ENCODE measurements at places on chromosomes 16 and 17.

DNA sequence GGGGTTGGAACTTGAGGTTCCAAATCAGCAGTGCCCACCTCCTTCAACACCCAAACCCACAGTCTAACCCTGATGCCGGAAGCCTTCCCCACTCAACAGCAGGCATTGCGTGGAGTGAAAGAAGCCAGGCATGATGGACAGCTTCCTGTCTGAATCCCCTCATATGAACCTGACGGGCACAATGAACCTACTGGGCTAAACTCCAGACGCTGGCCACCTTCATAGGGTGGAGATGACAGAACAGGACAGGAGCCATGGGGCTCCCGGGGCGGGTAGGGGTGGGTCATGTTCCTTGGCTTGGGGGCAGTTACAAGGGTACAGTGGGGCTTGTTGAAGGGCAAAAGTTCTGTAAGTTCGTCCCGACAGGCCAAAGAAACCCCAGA, 460 bp upstream of the HSBP1 start:
- no peak for DNase-seq

DNA sequence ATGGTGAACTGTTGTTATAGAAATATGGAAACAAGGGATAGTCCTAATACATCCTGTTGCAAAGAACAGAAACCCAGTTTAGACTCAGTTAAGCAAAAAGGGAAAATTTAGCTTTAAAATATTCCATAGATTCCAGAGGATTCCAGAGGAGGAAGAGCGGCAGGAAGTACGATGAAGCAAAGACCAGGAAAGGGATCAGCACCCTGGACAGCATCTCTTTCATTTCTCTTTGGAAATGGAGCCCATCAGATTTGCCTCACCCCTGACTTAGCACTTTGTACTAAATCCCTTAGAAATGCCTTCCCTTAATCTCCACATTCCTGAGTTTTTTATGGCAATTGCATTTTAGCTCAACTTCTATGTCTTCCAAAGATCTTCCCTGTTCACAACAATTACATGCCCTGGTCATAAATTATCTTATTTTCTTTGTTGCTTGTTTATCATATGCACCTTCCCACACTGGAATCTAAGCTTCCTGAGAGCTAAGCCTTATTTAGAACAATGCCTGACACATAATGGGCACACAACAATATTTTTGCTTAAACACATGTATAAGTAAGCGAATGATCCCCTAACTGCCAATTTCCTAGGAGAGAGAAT, 150.0 kb upstream of the RBFOX1 start:
- DNase-seq = no peak

DNA sequence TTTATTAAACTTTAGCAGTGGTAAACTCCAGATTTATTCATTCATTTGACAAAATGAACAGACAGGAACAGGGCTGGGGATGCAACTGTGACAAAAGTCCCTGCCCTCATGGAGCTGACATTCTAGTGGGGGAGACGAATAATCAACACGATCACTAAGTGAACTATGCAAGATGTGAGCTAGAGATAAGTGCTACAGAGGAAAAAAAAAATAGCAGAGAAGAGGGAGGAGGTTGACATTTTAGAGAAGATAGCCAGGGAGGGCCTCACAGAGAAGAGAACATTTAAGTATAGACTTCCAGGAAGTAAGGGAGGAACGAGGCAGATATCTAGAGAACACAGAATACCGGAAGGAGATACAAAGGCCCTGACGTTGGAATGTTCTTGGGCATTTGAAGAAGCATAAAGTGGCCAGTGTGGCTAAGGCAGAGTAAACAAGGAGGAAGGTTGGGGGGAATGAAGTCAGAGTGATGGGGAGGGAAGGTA, 17.9 kb upstream of the AP1G1 start:
- DNase-seq = no peak

- DNase-seq = no peak
These were observed 486 bp downstream of the PIGS start for GRCh38 chr17:28570716-28571360.

- DNase-seq = no peak
These were observed 236.6 kb upstream of the GSE1 start for GRCh38 chr16:85376292-85377095.

DNA sequence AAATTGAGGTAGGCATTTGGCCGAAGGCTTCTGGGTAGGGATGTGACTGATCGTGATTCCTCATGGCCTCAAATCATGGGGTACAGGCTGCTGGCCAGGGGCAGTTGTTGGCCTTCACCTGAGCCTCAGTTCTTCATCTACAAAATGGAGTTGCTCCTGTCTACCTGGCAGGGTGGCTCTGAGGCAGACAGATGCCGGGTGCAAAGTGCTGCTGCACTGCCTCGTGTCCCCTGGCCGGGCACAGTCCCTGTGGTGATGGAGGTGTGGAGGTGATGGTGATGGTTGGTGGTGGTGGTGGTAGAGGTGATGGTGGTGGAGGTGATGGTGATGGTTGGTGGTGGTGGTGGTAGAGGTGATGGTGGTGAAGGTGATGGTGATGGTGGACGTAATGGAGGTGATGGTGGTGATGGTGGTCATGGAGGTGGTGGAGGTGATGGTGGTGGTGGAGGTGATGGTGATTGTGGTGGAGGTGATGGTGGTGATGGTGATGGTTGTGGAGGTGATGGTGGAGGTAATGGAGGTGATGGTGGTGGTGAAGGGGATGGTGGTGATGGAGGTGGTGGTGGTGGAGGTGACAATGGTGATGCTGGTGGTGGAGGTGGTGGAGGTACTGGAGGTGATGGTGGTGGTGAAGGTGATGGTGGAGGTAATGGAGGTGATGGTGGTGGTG, 52.6 kb downstream of the RNF213 start:
- no peak for DNase-seq

GRCh38 chr16:22126037-22126558, 33.8 kb downstream of the VWA3A start:
- DNase-seq = no peak

GRCh38 chr16:77612596-77612995, 109.7 kb upstream of the NUDT7 start:
- DNase-seq = no peak

GRCh38 chr16:1984347-1985225, 593 bp downstream of the GFER start:
- no peak for DNase-seq

DNA sequence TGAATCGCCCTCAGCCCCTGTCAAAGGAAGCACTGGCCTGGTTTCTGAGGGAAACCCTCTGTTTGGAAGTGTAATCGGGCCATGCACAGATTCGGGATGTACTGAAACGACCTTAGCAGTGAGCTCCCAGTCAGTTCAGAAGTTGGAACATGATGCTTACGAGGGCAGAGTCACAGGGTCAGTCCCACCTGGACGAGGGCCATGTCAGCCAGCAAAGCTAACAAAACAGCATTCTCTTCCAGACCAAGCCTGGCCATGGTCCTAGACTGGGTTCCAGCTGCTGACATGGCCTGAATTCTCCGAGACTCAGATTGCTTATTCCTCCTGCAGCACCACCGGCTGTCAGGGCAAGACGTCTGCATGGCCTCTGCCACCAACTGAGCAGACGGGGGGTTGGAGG, 192.2 kb upstream of the WSCD1 start:
- no peak for DNase-seq

GRCh38 chr17:54435966-54436365, 464.7 kb upstream of the TOM1L1 start:
- DNase-seq = no peak

GRCh38 chr16:5580296-5580695, 482.7 kb upstream of the EEF2KMT start:
- no peak for DNase-seq

GRCh38 chr16:81545470-81546250, 101.1 kb downstream of the CMIP start:
- no peak for DNase-seq

DNA sequence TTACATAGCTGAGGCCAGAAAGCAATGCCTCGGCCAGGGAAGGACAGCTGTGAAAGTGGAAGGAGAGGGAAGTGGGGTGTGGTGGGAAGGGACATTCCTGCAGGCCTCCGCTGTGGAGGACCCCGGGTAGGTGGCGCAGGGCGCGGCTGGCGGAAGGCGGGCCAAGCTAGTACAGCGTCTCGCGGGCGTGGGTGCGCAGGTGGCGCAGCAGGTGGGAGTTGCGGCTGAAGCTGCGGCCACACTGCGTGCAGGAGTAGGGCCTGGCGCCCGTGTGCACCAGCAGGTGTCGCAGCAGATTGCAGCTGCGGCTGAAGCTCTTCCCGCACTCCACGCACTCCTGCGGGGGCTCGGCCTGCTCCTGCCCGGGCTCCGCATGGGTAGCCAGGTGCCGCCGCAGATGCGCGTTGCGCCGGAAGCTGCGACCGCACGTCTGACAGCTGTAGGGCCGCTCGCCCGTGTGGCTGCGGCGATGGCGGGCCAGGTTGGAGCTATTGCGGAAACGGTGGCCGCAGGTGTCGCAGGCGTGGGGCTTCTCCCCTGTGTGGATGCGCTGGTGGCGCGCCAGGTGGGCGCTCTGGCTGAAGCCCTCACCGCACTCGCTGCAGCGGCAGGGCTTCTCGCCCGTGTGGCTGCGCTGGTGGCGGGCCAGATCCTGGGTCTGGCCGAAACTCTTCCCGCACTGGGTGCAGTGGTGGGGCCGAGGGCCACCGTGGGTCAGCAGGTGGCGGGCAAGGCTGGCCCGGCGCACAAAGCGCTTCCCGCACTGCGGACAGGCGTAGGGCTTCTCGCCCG, 10.0 kb downstream of the ZSCAN10 start:
- no peak for DNase-seq

GRCh38 chr16:56038564-56039098, 152.7 kb upstream of the GNAO1 start:
- DNase-seq = no peak

GRCh38 chr16:56320811-56321558, 104.4 kb downstream of the AMFR start:
- DNase-seq = no peak

DNA sequence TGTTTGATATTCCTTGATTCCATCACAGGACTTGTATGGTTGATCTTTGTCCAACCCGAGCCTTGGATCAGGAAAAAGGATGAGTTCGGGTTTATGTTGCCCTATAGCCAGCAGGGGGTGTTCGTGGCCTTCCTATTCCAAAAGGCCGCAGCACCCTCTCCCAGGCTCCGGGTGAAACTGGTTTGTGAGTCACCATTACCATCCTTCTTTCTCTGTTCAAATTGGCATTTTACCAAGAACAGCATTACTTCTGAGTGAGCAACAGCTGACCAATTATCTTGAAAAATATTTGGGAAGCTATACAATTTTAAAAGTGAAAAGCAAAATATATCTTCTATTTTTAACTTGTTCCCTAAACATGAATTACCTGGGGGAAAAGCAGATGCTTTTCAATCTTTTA, 24.3 kb upstream of the KRT20 start:
- peak; percentile 89 for DNase-seq

DNA sequence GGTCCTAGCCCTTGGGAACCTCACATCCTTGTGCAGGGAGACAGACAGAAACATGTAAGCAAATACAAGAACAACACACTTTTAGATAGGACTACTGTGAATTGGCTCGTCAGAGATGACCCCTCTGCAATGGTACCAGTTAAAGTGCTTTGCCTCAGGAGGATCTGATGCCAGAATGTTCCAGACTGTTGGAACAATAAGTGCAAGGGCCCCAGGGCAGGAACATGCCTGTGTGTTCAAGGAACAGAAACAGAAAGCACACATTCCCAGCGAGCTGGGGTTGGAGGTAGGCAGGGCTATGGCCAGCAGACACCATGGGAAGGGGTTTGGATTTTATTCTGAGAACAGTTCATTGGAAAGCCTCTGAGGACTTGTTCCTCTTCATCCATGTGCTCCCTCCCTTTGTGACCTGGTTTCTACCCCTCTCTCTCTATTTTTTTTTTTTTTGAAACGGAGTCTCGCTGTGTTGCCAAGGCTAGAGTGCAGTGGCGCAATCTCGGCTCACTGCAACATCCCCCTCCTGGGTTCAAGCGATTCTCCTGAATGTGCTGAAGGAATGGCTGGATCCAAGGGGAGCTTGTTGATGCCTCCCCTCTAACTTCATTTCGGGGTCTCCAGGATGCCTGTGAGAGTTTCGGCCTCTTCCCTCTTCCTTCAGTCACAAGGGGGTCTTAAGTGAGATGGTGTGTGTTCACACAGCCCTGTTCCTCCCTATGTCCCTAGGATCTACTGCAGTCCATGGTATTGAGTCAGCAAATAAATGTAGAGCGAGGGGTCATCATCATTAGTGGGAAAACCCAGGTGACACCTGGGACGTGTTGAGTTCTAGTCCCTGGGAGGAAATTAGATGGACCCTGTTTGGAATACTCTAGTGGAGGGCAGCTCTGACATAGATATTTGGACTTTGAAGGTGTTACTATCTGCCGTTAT, 6.4 kb downstream of the STAT5A start:
- DNase-seq = no peak

GRCh38 chr17:81516439-81516838, 3.8 kb upstream of the ACTG1 start:
- no peak for DNase-seq

Data from HS-5 (cell line).